ENCODE measurements at places on chromosomes 2 and 18.

GRCh38 chr2:166895243-166895642, 7.0 kb downstream of the XIRP2 start:
- no peak for DNase-seq

- DNase-seq: no peak
Measured at GRCh38 chr2:135494503-135494902, 36.5 kb downstream of the ZRANB3 start.

DNA sequence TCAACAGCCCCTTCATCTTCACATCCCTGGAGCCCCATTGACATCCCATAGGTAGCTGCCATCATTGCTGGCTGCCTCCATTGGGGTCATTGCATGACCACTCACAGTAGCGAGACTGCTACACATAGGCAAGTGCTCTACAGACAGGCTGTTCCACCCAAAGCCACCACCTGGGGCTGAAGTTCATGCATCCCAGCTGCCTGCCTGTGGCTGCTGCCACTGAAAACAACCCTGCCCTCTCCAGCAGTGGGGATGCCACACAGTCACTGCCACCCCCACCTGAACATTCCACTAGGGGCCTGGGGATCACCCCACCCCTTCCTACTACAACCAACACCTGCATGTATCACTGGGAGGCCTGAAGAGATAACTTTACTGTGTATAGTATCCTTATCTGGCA, 59.5 kb upstream of the CTAGE1 start:
- DNase-seq: no peak

DNA sequence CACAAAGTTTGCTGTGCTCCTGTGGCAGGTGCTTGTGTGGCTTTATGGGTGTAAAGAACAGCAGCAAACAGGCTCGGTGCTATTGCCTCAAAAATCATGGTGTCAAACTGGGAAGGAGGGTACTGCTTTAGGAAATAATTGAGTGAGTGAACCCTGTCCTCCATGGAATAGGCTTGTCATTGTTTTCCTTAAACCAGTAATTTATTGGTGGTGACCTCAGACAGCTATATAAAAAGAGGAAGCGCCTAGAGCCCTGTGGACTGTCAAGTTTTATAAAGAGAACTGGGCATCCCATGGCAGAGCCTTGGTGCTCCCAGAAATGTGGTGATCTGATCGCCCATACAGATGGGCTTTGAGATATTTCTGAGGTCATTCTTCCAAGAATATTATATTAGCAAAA, 4.7 kb upstream of the CXCR4 start:
- no peak for DNase-seq
